ENCODE measurements at places on chromosomes 3 and 15.
A peak's percentile ranks its signal among the peaks of the same experiment; 100 is the strongest.

GRCh38 chr3:154919226-154919625 lies 160.9 kb upstream of the MME start:
- DNase-seq = no peak

DNA sequence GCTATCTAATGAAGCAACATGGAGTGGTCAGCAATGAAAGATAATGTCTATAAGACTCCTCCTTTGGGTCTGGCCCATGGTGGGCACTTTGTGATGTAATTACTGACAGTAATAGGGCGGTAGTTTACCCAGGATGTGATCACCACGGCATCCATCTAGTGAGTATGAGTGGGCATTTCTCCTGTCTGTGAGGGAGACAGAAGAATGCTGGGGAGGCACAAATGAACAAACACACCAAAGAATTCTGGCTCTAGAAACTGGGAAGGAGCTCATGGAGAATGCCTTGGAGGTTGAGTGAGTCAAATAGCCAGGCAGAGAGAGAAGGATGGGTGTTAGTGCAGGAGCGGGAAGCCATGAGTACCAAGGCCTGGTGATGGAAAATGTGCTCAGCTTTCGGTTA lies 217.5 kb downstream of the WNT5A start:
- no peak for DNase-seq

DNA sequence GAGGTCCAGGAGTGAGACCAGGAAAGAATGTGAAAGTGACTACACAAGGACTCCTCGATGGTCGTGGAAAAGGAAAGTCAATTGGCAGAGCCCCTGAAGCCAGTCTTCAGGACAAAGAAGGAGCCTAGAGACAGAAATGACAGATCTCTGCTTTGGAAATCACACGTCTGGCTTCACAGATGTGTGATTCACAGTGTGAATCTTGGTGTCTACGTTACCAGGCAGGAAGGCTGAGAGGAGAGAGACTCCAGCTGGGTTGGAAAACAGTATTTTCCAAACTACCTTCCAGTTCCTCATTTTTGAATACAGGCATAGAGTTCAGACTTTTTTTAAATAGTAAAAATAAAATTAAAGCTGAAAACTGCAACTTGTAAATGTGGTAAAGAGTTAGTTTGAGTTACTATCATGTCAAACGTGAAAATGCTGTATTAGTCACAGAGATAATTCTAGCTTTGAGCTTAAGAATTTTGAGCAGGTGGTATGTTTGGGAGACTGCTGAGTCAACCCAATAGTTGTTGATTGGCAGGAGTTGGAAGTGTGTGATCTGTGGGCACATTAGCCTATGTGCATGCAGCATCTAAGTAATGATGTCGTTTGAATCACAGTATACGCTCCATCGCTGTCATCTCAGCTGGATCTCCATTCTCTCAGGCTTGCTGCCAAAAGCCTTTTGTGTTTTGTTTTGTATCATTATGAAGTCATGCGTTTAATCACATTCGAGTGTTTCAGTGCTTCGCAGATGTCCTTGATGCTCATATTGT lies 6.0 kb downstream of the CCR2 start:
- peak; percentile 62 for DNase-seq

DNA sequence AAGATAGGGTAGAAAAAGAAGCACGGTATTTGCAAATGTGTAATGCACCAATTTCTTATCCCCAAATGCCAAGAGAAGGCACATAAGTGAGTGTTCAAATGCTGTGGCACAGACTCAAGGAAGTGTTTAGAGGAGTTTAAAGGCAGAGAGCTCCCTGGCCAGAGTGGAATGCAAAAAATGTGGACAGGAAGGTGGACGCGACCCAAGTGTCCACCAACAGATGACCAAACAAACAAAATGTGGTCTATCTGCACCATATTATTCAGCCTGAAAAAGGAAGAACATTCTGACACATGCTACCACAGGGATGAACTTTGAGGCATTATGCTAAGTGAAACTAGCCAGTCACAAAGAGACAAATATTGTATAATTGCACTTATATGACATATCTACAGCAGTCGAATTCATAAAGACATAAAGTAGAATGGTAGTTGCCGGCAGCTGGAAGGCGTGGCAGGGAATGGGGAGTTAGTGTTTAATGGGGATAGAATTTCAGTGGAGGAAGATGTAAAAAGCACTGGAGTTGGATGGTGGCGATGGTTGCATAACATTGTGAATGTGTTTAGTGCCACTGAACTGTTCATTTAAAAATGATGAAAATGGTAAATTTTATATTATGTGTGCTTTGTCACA lies 126.6 kb downstream of the SRGAP3 start:
- no peak for DNase-seq

DNA sequence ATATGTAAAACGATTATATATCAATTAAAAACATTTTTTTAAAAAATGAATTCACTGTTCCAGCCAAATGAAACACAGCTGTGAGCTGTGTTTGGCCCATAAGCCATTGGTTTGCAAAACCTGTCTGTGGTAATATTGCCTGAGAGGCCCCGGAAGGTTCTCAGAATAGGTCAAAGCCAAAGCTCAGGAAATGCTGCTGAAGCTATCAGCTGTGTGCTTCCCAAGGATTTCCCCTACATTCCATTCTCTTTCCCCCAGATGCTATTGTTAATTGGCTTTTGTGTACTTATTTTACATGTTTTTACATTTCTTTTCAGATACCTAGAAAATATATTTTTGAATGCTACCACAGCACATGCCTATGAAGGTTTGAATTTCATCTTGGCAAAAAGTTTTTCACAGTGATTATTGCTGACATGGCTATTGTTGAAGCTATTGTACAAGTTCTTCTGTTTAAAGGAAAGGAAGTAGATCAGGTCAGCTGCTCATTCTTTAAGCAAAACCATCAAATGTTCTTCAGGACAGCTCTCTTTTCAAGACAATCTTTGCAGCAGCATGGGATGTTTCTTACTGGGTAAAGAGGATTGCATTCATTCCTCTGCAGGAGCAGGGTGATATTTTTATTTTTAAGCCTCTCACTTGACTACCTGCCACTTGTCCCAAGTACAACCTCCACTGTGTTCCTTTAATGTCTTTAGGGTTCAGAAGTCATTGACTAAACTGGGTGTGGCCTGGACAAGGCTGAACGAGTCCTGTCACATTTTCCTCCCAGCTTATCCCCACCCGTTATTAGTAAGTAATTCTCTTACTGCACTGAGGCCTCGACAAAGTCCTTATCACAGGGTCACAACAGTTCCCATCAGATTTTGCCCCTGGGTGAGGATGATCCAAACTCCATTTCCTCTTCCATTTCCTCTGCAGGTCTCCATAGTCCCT lies 26.3 kb upstream of the BNC1 start:
- no peak for DNase-seq

DNA sequence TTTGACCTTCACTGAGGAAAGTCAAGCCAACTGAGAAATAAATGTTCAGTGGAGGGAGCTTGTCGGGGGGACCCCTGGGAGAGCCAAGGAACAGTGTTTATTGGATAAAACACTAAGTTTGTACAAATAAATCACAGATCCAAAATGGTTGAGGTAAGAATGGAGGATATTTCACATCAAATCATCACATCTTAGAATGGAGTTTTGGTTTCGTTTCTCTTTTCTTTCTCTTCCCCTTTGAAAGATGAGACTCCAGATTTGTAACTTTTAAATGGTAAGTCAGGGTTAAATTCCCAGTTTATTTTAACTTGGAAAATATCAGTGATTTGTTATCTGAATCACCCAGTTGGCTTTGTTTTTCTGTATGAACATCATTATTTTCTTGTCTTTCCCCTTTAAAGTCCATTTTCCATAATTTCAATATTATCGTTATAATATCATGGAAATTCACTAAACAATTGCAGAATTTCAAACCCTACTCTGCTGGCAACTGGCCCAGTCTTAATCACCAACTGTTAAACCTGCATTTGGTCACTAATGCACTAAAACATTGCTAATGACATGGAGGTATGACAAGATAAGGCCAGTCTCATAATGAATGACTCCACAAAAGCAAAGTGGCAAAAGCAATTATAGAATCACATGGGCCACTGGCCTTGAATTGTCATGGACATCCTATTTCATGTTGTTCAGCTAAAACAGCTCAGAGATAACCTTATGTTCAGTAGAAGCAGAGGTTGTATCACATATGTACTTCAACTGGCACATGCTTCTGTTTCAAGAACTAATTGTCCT lies 295.1 kb downstream of the SHOX2 start:
- DNase-seq = peak; percentile 48

DNA sequence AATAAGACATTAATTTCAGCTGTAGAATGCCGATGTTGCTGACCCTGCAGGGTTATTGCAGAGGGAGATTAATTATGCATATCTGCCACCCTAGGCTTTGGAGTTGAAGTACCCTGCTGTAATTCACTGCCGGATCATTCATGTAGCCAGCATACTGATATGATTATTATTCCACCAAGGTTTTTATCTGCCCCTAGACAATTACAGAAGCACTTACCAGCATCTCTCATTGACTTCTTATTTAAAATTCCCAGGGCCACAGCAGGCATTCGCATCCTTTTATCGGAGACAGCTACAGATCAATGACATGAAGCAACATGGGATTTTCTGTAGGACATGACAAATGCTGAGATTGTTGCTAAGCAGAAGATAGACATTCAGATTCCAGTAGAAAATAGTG lies 31.3 kb downstream of the IL1RAP start:
- no peak for DNase-seq

All from NCI-H1105 (cell line).